ENCODE measurements at places on chromosomes 5 and 9.
A peak's percentile ranks its signal among the peaks of the same experiment; 100 is the strongest.

DNA sequence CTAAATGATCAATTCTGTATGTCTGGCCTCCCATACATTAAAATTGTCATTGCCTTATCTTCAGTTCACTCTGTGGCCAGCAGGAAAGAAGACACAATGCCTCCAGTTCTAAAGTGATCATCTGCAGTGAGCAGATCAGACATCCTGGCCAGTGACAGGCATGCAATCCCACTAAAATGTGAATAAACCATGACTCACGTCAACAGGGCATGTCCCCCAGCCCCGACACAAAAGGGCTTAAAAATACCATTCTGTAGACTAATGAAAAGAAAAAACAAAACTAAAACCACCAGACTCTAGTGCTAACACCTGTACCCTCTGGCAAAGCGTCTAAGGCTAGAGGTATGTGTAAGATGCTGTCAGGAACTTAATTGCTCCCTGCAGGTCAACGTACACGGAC, 38.5 kb downstream of the DDX31 start:
- peaks cover 2% of the 10 kb centered on the region for H3K4me1 ChIP-seq
- H3K4me3 ChIP-seq: no peak overlapping the region
- DNase-seq: no peak
- no peaks in the 10 kb centered on the region for H3K27me3 ChIP-seq
- H3K36me3 ChIP-seq: peaks cover 13% of the 10 kb centered on the region

DNA sequence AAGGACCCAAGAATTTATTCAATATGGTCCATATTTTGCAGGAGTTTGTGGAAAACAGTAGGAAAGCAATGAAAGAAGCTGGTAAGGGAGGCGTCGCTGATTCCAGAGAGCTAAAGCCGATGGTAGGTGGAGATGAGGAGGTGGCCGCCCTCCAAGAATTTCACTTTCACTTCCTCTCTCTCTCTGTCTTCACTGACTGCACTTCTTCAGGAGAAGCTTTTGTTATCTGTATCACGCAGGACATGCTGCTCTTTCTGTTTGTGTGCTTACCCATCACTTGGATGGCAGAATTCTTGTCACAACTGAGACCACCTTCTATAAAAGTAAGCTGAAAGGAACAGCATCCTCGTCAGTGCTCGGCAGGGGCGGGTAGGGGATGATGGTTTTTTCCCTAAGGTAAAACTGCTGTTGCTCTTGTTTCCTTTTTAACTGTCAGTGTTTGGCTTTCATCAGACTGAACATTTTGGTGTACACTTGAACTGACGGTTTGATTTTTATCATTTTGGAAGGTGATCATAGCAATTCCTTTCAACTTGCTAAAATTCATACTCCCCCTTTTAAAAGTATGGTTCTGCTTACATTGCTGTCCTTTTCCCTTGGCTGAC, 62.4 kb upstream of the FSD1L start:
- H3K4me3 ChIP-seq: peak overlapping the region; percentile 84
- peaks cover 19% of the 10 kb centered on the region for H3K4me1 ChIP-seq
- peaks cover 2% of the 10 kb centered on the region for H3K36me3 ChIP-seq

- peaks cover 22% of the 10 kb centered on the region for H3K4me1 ChIP-seq
- DNase-seq: no peak
- no peak overlapping the region for H3K27ac ChIP-seq
Observed at GRCh38 chr5:123449424-123449974, 26.3 kb upstream of the CEP120 start.

- H3K27me3 ChIP-seq: no peaks in the 10 kb centered on the region
- no peaks in the 10 kb centered on the region for H3K36me3 ChIP-seq
- no peak overlapping the region for H3K27ac ChIP-seq
- H3K4me1 ChIP-seq: no peaks in the 10 kb centered on the region
- no peak for DNase-seq
Observed at GRCh38 chr5:51449026-51449425, 65.8 kb downstream of the ISL1 start.

DNA sequence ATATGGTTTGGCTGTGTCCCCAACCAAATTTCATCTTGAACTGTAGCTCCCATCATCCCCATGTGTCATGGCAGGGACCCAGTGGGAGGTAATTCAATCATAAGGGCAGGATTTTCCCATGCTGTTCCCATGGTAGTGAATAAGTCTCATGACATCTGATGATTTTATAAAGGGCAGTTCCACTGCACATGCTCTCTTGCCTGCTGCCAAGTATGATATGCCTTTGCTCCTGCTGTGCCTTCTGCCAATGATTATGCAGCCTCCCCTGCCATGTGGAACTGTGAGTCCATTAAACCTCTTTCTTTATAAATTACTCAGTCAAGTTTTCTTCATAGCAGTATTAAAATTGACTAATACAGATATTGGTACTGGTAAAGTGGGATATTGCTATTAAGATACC, 42.4 kb downstream of the MARCHF11 start:
- H3K4me1 ChIP-seq: no peaks in the 10 kb centered on the region
- DNase-seq: no peak
- H3K36me3 ChIP-seq: no peaks in the 10 kb centered on the region
